ENCODE measurements at places on chromosomes 2 and 18. TPM values are rescaled to one million over a fixed set of nuclear protein-coding genes. Genes with fewer than 3 reads are reported as not detected.

Gene TEX44
- total RNA-seq = not detected

Gene EIF2B4
- 50.5 TPM for total RNA-seq

DNA sequence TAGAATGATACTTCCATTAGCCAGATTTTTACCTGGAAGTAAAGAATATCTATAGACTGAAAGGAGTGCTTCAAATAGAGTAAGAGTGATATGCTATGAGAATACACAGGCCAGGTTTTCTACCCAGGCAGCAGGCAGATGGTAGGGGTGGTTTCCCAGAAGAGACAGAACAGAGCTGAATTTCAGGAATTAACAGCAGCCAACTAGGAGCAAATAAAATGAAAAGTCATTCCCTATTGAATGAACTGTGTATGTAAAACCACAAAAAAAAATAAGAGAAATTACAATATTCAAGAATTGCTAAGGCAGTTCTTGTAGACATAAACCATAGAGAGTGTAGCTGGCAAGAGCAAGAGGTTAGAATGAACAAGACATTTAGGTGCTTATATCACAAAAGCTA lies 336.8 kb downstream of the KCNJ3 start:
- DNase-seq = no peak

DNA sequence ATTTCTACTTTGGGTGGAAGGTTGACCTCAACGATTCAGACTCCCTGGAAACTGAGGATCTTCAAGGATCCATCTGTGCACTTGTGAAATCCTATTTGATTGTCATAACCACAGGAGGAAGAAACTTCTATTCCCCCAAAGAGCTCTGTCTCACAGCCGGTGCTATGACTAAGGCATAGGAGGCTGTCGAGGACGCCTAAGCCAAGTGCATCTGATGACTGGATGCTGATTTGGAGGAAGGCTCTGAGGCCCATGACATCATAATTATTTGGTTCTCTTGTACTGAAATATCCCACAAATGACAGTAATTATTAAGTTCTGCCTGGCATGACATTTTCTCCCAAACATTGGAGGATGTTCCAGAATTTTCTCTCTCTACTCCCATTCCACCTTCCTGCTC lies 13.8 kb upstream of the KCNF1 start:
- no peak for DNase-seq

Gene TANK
- 179 TPM for total RNA-seq
